ENCODE measurements at places on chromosomes 13 and 19.

GRCh38 chr19:46056536-46056935 is 15.7 kb upstream of the IGFL4 start:
- no peak for DNase-seq

GRCh38 chr13:107864543-107865317 is 350.6 kb downstream of the LIG4 start:
- peak; percentile 68 for DNase-seq

- no peak for DNase-seq
Measured at GRCh38 chr13:94435604-94436226, 43.8 kb downstream of the DCT start.

- peak; percentile 26 for DNase-seq
Measured at GRCh38 chr13:71879129-71879535, 12.1 kb upstream of the DACH1 start.

DNA sequence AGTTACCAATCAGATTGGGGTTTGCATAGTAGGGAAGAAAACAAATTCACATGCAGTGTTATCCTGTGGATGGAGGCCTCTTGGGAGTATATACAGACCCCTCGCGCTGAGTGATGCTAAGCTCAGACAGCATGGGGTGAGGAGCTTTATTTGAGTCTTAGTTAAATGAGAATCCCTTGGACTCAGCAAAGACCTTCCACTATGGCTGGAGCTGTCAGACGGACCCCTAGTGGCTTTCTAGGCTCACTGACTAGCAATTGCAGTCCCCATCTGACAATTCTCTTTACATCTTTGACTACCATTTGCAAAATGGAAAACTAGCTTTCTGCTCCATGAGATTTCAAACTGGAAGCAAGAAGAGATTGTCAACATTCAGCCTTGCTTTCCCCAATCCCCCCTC is 90.4 kb downstream of the STOML3 start:
- no peak for DNase-seq

DNA sequence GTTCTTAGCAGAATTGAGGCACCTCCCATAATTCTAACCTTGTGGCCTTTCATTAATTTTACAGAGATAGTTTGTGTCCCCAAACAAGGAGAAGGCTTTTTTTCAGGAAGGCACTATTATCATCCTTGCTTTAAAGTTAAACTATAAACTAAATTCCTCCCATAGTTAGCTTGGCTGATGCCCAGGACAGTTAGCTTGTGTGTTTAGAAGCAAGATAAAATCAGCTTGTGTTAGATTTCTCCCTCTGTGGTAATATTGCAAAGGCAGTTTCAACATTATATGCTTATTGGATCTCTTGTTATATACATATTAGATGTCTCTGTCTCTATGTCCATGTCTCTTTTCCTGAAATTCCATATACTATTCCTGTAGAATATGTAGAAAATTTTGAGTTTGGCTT is 342.7 kb downstream of the TBC1D4 start:
- no peak for DNase-seq

DNA sequence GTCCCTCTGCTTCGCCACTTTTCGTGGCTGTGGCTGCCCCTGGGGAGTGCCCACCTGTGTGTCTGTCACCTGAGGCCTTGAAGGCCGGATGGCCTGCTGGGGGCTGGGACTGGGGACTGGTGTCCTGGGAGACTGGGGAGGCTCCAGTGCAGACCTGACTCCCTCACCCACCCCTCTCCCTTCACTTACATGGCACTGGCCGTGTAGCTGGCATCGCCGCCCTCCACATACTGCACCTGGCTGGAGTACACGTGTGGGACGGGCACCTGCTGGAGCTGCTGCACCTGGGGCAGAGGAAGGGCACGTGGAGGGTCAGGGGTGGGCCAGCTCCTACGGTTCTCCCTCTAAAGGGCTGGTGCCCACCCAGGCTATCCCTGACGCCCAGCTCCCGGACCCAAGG is 25.5 kb downstream of the DCAF15 start:
- DNase-seq = no peak

DNA sequence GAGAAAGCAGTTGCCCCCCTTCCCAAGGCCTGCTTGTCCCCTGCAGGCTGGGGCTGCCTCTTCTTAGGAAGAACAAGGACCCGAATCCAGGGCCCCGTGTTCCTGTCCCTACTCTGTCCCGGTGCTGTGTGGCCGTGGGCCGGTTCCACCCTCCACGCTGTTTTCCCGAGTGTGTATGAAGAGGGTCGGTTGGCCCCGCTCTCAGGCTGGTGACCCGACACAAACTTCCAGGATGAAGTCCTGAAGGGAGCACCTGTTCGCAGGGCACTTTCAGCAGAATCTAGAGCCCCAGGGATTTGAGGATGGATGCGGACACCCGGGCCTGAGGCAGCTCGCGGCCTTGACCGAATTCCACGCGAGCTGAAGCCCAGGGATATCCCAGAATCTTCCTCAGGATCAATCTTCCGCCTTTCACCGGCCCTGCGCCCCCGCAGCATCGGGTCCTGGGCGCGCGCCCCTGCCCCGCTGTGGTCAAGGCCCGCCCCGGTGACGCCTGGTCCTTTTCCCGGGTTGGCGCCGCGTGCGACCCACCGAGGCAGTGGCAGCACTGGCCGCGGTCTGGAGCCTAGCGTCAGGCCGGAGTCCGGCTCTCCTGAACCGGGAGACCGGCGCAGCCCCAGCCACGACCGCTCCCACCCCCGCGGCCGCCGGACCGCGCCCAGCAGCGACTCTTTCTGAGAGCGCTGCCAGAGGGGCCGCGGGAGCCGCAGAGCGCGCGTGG is 528 bp upstream of the CHST8 start:
- no peak for DNase-seq

- DNase-seq = no peak
Measured at GRCh38 chr19:21094347-21095025, 12.5 kb downstream of the ZNF714 start.

- no peak for DNase-seq
Measured at GRCh38 chr19:49368711-49369358, 5.2 kb downstream of the DKKL1 start.

GRCh38 chr19:36819130-36819630 is 19.0 kb downstream of the ZNF790 start:
- DNase-seq = no peak

GRCh38 chr19:35963514-35963913 is 27.3 kb downstream of the LRFN3 start:
- DNase-seq = peak; percentile 63

Measured in mucosa of gallbladder (tissue), 1 donor.